ENCODE measurements at places on chromosomes 3 and 15.

DNA sequence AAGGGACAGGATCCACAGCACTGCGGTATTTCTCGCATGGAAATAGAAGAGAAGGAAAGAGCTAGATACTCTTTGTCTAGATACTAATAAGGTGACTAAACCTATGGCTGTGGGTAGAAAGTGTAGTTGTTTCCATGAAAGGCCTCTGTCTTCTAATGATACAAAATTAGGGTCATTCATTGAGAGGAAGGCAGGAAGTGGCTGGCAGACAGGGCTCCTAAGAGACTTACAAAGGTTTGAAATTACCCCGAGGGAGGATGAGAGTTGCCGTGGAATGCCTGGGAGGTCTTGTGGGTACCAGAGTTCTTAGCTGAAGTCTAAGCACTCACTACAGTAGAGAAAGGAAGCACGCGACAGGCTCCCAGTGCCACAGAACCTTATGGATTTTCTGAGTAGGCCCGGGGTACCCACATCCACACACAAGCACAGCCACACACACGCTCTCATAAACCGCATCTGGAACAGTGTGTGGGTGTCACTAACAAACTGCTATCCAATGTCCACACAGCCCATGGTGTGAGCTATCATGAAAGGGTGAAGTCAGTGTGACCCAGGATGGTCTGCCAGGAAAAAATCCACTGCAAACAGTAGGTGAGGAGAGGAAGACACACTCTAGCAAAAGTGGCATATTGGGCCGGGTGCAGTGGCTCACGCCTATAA is 221.4 kb downstream of the FAM43A start:
- DNase-seq = no peak

- DNase-seq = peak; percentile 73
These were observed 58.2 kb downstream of the RAB7A start for GRCh38 chr3:128784232-128784631.

- peak; percentile 22 for DNase-seq
These were observed 19.4 kb upstream of the CA12 start for GRCh38 chr15:63401078-63401477.

GRCh38 chr15:56919031-56919608 is 676 bp downstream of the TCF12 start:
- DNase-seq = peak; percentile 65

GRCh38 chr15:100266166-100266565 is 75.6 kb downstream of the ADAMTS17 start:
- no peak for DNase-seq
